Left renal pelvis (tissue), 4 donors: ENCODE measurements at places on chromosomes 5 and 9.

- DNase-seq, result no peak
Measured at GRCh38 chr9:110809038-110809595, 140.5 kb downstream of the MUSK start.

DNA sequence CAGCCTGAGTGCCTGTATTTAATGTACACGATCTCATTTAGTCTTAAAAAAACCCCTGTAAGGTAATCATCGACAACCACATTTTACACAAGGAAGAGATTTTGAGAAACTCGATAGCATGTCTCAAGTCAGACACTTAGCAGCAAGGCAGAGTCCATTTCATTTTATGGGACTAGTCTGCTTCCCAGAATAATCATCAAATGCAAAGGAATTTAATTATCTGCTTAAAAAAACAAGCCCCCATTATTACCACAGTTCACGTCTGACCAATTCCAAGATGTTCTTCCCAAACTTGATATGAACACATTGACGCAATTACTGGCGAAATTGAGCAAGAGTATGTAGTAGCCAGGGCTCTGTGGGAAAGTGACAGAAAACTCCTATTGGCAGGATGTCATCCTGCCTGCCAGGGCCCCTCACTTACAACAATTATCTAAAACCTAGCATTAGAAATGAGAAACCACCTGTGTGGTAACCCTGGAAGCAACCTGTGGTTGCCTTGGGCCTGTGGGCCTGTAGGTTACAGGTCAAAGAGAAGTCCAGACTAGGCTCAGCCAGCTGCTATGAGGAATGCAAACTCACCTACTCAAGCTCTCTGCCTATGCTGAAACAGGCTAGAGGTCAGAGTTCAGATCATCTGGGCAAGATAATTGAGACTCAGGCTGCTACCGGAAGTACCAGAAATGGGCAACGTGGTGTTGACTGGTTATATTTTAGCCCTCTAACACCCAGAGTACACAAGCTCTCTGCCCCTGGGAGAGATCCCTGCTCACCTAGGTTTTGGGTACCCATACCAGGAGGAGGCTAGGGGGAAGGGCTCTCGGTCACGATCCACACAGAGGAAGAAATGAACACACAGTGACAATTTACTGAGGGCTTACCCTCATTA lies 1.6 kb downstream of the B4GALT1 start:
- DNase-seq, result no peak

GRCh38 chr9:121784731-121785411 lies 133.4 kb downstream of the DAB2IP start:
- no peak for DNase-seq

DNA sequence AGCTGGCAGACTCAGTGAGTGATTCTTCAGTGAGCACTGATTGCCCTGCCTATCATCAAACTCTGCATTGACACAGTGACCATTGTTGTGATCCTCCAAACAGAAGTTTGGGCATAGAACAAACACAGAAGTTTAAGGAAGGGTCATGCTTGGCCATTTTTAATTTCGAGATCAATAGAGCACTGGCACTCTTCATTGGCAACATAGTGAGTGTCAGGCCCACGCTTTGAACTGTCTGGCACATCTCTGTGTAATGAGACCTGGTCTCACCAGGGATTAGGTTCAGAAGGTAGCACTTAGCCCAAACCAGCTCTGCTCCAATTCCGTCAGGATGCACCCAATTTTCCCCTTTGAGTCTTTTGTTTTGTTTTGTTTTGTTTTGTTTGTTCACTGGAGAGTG lies 127.1 kb upstream of the MOCS2 start:
- no peak for DNase-seq

GRCh38 chr5:118366429-118366828 lies 621.9 kb downstream of the DTWD2 start:
- DNase-seq, result no peak

DNA sequence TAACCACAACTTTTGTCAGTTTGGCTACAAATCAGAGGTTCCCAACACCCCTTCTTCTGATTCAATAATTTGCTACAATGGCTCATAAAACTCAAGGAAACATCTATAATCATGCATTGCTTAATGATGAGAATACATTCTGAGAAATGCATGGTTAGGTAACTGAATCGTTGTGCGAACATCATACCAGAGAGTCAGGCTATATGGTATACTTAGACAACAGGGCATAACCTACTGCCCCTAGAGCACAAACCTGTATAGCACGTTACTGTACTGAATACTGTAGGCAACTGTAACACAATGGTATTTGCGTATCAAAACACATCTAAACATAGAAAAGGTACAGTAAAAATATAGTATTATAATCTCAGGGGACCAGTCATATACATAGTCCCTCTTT lies 31.0 kb upstream of the RNF38 start:
- DNase-seq, result no peak

- no peak for DNase-seq
Measured at GRCh38 chr9:123929177-123929869, 603 bp downstream of the DENND1A start.

- no peak for DNase-seq
Measured at GRCh38 chr9:70677055-70677735, 262.7 kb upstream of the KLF9 start.

GRCh38 chr5:117947836-117948235 lies 1040.5 kb downstream of the DTWD2 start:
- no peak for DNase-seq

DNA sequence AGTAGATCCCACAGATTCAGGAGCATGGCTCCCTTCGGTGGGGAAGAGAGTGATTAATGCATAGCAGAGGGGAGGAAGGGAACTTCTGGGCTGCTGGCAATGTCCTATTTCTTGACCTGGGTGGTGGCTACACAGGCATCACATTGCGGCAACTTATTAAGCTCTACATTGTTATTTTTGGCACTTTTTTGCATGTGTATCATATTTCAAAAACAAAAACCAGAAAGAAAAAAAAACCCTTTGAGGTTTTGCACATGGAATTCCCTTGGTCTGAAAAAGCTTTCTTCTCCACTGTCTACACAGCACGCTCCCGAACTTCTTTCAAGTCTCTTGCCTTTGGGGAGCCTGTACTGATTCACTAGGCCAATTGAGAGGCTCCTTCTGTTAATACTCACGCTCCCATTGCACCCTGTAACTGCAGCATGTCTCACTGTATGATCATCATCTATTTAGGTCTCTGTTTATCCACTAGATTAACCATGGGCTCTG lies 25.1 kb downstream of the CEMIP2 start:
- DNase-seq, result no peak

- DNase-seq, result no peak
Measured at GRCh38 chr9:107260437-107261081, 22.5 kb upstream of the RAD23B start.

DNA sequence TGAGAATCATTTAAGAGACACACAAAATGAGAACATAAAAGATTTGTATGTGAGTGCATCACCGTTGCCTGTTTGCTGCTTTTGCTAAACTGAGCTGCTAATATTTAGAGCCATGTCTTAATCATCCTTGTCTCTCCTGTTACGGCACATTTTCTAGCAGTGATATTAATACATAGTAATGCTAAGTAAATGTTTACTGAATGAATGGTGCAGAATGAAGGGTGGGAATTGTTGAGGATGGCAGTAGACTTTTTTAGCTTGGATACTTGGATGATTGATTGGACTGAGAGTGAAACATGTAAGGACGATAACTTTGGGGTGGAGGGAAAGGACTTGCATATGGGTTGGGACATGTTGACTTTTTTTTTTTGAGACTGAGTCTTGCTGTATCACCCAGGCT lies 102.3 kb upstream of the ABCA1 start:
- DNase-seq, result no peak

GRCh38 chr5:74028406-74028805 lies 402.4 kb downstream of the ARHGEF28 start:
- DNase-seq, result no peak

DNA sequence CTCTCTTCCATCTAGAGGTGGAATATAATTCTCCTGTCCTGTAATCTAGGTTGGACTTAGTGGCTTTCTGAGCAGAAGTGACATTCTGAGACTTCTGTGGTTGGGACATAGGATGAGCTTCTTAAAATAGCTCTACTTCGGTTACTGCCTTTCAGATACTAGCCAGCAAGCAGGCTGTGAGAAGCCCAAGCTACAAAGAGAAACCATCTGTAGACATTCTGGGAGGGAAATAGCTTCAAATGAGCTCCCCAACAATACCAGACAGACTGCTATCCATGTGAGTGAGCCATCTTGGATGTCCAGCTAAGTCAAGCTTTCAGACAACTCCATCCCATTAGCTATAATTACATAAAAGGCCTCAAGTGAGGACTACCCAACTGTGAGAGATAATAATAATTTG lies 568.9 kb downstream of the DMRTA1 start:
- DNase-seq, result no peak

GRCh38 chr5:126920291-126920690 lies 110.1 kb downstream of the MARCHF3 start:
- no peak for DNase-seq

GRCh38 chr9:80156756-80157472 lies 585.1 kb downstream of the TLE4 start:
- no peak for DNase-seq

- no peak for DNase-seq
Measured at GRCh38 chr9:132773764-132774339, 103.6 kb downstream of the GTF3C4 start.

DNA sequence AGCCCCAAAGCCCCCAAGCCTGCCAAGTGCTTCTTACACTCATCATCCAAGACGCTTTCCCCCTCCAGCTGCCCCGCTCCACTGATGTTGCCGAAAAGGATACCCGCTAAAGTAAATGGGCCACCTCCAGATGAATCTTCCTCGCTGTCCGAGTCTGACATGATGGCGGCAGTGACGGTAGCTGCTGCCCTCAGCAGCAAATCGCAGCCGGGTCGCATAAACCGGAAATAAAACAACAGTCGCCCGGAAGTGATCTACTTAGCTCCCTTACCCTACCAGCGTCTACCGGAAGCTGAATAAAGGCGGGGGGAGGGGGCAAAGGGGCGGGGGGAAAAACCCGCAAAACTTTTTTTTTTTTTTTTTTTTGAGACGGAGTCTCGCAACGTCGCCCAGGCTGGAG lies at the start of gene TAF1L:
TAF1L (minus strand) TSS at position 308 of the 400 bp plus-strand sequence; CDS start at position 218, 90 bp downstream.
- DNase-seq, result no peak

DNA sequence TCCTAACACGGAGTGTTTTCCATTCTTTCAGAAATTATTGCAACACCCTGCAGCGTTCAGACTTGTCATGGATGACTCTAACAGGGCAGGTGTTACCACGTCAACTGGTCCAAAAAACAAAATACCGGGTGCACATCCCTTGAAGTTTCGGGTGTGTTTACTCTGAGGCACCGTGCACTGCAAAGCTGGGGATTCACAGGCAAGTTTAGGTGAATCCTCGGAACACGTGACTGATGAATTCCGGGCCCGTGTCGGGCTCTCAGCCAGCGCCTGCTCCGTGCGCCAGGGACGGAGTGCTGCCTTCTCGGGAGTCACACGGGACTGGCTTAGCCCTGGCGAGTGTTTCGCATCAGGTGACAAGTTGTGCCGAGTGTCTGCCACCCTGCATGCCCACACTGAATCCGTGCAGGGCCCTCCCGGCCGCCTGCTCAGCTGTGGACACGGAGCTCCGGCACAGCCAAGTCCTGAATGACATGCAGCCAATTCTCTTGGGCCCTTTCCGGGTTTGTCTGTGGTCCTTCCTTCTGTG lies 66.0 kb upstream of the IRX4 start:
- no peak for DNase-seq

DNA sequence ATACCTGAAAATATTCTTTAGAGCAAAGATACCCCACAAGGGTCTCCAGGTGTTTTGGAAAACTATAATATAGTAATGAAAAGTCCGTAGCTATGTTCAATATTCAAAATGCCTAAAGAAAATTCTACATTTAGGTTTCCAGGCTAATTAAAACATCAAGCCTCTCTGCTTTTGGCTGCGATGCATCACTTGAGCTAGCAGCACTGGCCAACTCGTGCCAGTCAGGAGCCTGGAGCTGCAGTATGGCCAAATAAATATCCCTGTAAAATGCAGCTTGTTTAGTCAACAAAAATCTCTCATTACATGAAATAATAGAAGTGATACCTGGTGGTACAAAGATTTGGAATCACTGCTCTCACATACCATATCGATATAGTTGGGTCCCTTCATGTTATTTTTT lies 181.1 kb downstream of the ELAVL2 start:
- DNase-seq, result no peak

DNA sequence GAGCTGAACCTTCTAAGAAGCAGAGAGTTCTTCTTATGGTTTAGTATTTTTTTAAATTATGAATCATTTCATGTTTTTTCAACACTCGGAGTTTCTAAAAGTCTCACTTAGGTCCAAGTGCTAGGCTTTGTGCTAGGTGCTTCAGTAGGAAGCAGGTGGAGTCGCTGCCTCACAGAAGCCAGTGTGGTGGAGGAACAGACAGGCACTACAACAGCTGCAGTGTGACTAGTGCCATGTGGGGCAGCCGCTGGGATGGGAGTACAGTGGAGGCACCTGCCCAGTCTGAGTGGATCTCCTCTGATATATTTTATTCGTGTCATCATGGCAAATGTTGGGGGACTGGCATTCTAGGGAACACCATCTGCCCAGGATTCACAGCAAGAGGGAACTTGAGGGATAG lies 15.3 kb downstream of the PCDHGC5 start:
- no peak for DNase-seq

- no peak for DNase-seq
Measured at GRCh38 chr9:89171231-89171630, 7.4 kb downstream of the SHC3 start.

DNA sequence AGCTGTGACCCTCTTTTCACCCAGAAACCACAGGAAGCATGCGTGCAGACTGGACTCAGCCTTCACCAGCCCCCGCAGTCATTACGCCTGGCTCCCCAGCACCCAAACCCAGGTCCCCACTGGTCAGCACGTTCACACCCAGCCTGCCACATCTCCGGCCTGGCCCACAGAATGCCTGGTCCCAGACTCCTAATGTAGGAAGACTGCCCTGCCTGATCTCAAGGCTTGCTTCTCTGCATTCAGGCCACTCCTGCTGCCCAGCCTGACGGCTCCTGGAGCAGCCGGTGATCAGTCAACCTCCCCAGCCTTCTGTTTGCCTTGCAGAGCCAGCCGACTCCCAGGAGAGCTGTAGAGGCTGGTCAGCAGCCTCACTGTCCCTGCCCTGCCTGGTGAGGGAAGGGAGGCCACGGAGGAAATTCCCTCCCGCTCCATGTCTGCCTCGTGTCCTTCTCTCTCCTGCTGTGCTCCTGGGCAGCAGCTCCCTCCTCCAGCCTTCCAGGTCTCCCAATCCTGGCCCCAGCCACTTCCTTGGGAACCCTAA lies 25.4 kb downstream of the ADAMTS2 start:
- no peak for DNase-seq

DNA sequence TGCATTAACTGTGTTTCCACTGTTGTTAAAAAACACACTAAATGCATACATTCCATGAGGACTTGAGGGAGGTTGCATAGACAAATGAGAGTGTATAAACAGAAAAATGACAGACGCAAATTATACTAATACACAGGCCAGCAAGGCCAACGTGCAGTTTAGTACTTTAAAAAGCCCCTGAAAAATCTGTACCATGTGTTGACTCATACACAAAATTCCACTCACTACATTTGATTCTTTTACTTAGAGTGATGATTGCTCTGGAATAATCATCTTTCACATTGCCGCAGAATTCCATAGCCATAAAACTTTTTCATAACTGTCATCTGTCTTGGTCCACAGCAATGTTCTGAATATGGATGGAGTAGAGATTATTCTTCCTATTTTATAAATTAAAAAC lies 215.7 kb downstream of the FAM114A2 start:
- DNase-seq, result no peak

- no peak for DNase-seq
Measured at GRCh38 chr9:78009186-78009585, 22.4 kb downstream of the GNAQ start.

GRCh38 chr5:179377421-179378115 lies 32.3 kb upstream of the ADAMTS2 start:
- DNase-seq, result no peak
